A549 (cell line): ENCODE measurements at places on chromosomes 5 and 9.
A peak's percentile ranks its signal among the peaks of the same experiment; 100 is the strongest.

GRCh38 chr5:141421489-141421855 is 621 bp downstream of the PCDHGA11 start:
- no peak for DNase-seq

DNA sequence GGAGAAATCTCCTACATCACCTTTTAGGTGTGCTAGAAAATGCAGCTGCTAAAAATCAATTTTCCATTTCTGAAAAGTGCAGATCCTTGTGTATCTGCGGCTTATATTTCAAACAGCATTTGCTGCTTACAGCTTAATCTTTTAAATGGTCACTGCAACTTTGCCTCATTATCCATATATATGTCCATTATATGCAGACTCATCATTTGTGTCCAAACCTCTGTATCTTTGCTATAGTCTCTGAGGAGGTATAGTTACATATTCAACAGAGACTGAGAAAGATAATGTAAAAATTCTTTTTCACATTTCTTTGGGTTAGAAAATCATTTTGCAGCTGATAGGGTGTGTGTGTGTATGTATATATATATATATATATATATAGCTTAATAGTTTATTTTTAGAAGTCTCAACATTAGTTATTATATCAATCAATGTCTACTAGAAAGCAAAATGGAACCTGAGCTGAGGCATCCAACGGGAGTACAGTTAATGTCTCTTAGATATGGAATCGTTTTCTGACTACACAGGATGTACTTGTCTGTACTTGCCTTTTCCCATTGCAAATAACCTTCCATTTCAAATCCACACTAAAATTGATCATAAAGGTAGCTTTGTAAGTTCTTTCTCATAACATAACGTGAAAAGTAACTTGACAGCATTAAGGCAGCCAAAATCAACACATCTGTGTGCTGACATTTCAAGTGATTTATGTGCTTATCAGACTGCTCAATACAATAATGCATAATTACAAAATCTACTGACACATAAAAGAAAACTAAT is 267.0 kb upstream of the HAPLN1 start:
- DNase-seq: no peak

GRCh38 chr5:171863935-171864334 is 78.3 kb downstream of the SMIM23 start:
- no peak for DNase-seq

DNA sequence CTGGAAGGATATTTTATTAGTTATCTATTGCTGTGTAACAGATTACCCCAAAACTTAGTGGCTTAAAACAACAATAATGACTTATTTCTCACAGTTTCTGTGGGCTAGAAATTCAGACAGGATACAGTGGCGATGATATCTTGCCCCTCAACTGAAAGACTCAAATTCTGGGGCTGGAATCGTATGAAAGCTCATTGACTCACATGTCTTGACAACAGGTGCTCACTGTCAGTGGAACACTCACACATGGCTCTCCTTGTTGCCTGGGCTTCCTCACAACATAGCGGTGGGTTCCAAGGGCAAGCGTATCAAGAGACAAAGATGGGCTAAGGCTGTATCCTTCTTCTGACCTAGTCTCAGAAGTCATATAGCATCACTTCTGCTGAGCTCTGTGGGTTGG is 3.7 kb upstream of the GNPDA1 start:
- no peak for DNase-seq

DNA sequence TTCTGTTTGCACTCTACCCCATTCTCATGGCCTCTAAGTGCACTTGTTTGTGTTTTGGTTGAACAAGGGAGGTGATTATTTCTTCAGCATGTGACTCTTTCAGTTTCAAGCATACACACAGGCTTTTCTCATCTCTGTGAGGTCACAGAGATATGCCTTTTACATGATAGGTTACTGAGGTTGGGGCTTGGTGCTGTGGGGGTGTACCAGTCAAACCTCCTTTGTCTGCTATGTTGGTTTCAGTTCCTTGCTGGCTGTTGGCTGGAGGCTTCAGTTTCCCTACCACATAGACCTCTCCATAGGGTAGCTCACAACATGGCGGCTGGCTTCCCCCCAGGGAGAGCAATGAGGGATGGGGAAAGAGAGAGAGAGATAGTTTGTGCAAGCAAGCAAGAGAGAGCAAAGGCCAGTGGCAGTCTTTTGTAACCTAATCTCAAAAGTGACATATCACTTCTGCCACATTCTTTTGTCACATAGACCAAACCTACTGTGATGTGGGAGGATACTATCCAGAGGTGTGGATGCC is 96.7 kb upstream of the SEMA6A start:
- no peak for DNase-seq

DNA sequence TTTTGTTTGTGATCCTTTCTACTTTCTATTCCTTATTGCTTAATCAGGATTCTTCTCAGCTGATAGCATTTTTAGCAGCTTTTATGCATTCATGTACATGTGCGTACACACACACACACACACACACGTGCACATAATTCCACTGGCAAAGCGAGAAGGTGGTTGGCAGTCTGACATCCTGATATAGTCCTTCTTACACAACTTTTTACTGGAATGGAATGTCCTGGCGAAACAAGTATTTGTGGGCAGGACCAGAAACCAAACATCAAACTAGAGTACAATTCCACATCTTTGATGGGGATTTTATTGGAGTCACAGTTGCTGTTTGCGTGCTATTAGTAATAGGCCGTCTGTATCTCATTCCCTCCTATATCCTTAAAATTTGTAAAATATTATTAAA is 356.5 kb downstream of the CCDC171 start:
- no peak for DNase-seq

DNA sequence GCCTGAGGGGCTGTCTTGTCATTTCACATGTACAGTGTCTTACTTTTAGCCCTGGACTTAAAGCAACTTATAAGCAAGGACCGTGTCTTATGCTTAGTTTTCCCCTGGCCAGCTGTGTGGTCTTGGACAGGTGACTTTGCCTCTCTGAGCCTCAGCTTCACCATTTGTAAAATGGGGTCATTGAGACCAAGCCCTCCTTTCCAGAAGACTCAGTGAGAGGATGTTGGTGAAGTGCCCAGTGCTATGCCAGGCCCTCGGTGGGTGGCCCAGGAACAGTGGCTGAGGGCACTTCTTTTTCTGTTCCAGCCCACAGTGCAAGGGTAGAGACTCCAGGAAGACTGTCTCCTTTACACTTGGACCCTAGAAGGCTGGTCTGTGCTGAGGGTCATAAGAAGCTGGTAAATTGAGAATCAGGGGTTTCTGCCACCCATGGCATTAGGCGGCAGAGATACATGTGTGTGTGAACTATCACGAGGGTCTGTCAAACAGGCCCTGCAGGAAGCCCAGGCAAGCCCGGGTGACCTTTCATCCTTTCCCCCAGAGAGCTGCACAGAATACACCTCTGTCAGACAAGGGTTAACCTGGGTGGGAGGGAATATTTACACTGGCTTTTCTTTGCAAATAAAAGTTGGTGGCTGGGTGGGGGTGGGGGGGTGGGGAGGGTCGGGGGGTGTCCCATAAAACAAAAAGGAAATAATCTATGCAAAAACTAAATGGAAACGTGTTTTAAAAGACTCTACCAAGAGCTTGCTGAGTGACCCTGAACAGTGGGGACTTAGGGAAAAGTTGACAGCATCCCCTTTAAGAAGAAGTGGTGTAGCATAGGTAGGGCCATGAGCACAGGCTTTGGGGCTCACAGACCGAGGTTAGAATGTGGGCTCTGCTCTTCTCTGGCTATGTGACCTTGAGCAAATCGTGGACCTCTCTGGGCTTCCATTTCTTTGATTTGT is 20.4 kb upstream of the KIF12 start:
- DNase-seq: no peak

- peak; percentile 96 for DNase-seq
Measured at GRCh38 chr5:149367249-149367971, 9.6 kb downstream of the PCYOX1L start.

DNA sequence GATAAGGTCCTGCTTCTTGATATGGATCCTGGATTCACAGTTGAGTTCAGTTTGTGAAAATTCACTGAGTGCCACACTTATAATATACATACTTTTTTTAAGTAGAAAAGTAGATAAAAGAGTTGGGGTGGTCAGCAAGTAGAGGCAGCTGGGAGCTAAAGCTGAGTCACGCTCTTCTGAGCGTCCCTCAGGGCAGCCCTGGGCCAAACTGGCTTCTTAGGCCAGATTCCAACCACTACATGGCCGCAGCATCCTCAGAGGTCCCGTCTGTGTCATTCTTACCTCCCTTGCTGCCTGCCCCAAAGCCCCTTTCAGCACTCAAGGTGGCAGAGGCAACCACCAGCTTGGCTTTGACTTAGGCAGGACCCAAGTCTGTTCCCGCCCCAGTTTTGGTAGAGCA is 123.3 kb upstream of the TBC1D2 start:
- no peak for DNase-seq

DNA sequence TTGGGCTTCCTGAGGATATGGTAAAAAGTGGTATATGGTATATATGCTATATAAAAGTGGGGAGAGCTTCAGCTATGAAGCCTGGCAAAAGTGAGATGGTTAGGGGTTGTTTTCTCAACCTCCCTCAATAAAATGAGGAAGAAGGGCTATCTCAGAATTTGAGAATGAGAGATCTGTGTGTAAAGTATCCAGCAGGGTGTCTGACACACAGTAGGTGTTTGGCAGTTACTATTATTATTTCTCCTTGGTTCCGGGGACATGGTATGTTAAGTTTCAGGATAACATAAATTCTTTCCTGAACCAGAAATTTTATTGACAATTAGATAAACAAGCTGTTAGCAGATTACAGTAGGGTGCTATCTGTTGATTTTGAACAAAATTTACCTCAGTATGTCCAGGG is 94.1 kb downstream of the DENND1A start:
- DNase-seq: no peak

DNA sequence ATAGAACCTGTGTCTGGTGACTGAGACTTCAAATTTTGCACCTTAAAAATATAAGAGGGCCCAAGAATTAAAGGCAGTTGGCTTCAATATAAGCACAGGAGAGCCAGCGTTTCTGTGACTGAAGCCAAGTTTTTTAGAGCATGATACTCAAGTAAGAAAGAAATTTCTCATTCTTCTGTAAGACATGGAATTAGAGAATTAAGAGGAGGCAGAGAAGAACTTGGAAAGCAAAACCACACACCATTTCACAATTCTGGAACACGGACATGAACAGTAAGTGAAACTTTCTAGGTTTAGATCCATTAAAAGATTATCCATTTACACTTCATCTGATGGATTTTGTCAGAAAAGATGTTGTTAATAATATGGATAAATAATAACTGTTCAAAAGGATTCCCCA is 8.9 kb upstream of the AGXT2 start:
- no peak for DNase-seq
